ENCODE measurements at places on chromosomes 5 and 9. TPM values are rescaled to one million over a fixed set of nuclear protein-coding genes. Genes with fewer than 3 reads are reported as not detected.

DNA sequence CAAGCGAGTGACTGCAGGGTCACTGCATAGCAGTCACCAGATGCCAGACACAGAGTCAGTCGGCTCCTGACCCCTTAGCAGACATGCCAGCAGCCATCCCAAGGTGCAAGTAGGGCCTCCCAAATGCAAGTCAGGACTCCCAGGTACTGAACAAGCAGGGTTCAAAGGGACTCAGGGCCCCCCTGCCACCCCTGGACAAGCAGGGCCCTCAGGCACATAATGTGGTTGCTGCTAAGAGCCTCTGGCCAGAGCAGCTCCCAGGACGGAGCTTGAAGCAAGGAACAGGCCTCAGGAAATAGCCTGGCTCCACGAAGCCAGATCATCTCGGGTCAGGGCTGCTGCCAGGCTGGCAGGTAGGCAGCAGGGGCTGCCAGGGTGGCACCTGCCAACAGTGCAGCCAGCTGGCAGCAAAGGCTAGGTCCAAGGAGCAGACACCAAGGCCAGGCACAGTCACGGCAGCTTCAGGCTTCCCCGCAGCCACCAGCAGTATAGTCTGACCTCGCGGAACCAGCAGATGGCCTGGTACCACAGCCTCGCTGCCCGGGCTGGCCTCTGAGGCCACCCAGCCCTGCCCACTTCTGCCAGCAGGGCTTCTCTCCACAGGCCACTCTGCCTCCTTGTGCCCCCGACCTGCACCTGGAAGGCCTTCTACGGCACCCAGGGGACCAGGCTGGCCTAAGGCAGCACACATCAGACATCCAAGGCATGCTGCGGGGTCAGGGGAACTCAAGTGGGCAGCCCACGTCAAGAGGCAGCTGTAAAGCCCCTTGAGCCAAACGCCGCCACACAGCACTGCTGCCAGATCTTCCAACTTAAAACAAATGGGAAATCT lies 7.4 kb downstream of the EEIG1 start:
- no peak for DNase-seq

EFCAB9 gene
- not detected for polyA plus RNA-seq

GRCh38 chr9:135739271-135740220 lies 37.6 kb downstream of the KCNT1 start:
- no peak for DNase-seq

GRCh38 chr5:11564706-11565105 lies 339.5 kb downstream of the CTNND2 start:
- no peak for DNase-seq

GCNT4 gene
- polyA plus RNA-seq = 18.3 TPM

GRCh38 chr5:135608361-135608760 lies 29.6 kb upstream of the CXCL14 start:
- no peak for DNase-seq

GRCh38 chr9:4346131-4346530 lies 46.3 kb upstream of the GLIS3 start:
- DNase-seq = no peak
